ENCODE measurements at places on chromosomes 2 and 18.

GRCh38 chr2:197803033-197803444 lies 1.4 kb upstream of the PLCL1 start:
- no peak for DNase-seq

DNA sequence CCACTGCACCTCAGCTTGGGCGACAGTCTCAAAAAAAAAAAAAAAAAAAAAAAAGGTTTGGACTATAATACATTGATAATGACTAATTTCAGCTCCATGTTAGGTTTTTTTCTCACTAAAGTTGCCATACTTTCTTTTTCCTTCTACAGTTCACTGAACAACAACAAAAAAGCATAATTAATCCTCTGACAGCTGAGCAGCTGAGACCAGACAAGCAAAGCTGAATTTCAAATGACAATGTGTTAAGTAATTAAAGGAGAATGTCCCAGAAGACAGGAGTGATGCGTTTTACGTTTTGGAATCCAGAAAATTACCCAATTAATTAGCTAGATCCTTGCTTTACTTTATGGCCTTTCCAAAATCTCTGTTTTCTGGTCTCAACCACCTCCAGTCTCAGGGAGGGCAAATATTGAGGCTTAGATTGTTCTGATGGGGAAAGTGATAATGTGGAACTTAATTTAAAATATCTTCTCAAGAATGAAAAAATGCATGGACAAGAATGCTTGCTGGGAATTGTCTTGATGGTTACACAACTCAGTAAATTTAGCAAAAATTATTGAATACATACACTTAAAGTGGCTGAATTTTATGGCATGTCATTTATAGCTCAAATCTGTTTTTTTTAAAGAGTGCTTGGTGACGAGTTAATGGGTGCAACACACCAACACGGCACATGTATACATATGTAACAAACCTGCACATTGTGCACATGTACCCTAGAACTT lies 17.4 kb upstream of the RMDN2 start:
- no peak for DNase-seq

GRCh38 chr2:30159766-30160165 lies 13.0 kb downstream of the YPEL5 start:
- no peak for DNase-seq

GRCh38 chr2:115833196-115833595 lies 1390.8 kb downstream of the DPP10 start:
- no peak for DNase-seq

GRCh38 chr2:104416339-104417000 lies 437.4 kb upstream of the POU3F3 start:
- DNase-seq: no peak

- no peak for DNase-seq
These were observed 203.7 kb downstream of the SETBP1 start for GRCh38 chr18:44884431-44884830.

DNA sequence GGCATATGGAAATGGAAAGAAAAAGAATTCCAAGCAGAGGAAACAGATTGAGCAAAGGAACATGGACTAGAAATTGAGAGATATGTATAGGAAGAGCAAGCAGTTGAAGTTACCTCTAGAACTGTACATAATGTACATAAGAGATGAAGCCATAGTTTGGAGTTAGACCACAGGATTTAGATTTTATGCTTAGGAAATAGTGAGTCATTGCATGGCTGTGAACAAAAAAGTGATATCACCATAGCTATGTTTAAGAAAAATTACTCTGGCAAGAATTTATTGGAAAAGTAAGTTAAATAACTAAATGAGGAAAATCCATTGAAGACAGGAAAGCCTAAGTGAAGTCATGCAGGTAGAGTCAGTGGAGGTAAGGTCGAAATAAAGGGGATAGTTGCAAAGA lies 99.4 kb upstream of the GALNT5 start:
- DNase-seq: no peak

- no peak for DNase-seq
These were observed 97.9 kb upstream of the CYRIA start for GRCh38 chr2:16763493-16763899.

DNA sequence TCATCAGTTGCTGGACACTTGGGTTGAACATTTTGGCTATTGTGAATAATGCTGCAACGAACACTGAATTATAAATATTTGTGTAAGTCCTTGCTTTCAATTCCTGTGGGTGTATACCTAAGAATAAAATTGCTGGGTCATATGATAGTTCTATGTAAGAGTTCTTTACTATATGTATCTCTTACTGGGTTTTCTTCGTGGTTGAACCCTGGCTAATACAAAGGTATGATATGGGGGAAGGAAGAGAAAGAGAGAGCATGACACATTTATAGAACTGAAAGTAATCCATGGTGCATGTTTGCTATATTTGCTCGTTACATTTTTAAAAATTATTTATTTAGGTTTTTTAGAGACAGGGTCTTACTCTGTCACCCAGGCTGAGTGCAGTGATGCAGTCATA lies 143.1 kb upstream of the GAREM1 start:
- no peak for DNase-seq

GRCh38 chr18:50203801-50204604 lies 9.1 kb upstream of the MYO5B start:
- DNase-seq: peak; percentile 95

DNA sequence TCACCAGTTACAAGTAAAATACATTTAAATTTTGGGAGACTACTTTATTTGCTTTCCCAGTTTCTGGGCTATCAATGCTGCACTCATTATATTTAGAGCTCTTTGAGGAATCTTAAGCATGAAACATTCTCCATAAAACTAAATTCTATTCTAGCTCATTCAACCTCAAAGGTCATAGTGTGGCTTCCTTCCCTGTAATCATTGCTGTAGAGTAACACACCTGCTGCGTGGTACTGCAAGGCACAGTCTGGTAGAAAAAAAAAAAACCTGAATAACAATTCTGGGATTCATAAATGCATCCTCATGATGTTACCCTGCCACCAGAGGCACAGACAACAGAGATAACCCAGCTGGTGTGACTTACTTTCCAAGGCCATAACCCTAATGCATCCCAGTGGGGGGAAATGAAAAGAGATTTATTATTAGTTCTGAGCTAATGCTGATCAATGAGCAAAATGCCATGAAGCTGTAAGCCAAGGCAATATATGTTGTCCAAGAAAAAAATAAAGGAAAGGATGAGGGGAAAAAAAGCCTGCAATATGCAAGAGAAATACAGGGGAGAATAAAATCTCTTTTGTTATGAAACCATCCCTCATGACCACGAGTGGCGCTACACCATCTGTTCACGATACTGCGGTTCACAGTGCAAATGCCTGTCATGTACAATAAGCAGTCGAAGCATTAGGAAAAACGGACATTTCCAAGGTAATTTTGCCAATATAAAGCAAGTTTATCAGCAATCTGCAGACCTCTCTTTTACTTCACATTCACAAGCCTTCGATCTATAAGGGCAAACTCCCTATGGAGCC lies 1481.6 kb upstream of the PIK3C3 start:
- no peak for DNase-seq

DNA sequence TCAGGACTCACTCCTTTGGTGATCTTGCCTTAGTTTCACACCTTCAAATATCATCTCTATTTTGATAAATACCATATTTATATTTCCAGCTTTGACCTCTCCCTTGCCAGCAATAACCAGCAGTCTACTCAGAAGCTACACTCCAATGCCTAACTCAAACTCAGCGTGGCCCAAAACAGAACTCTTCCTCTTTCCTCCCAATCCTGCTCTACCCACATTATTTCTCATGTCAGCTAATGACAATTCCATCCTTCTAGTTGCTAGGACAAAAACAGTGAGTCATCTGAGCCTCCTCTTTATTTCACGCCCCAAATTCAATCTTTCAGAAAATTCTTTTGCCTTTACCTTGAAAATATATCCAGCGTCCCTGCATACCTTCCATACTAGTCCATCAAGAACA lies 23.5 kb downstream of the CYRIA start:
- DNase-seq: no peak

GRCh38 chr18:30088238-30089015 lies 954.1 kb downstream of the DSC3 start:
- DNase-seq: no peak

DNA sequence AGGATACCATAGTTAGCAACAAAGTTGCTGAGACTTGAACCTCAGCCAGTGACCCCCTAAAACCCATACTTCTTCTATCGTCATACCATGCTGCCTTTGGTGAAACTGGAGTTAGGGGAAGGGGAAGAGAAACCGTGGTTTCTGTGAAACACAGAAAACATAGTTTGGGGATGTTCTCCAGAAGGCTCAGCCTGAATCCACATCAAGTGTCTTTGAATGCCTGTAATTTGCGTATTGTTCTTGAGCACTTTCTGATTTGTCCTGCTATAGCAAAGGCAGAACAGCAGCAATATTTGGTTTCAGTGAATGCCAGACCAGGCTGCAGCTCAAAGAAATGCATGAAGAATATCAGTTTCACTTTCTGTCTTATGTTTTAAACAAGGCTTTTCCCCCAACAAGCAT lies 258.7 kb downstream of the TTC32 start:
- no peak for DNase-seq

- DNase-seq: no peak
These were observed 536.6 kb downstream of the LRRTM4 start for GRCh38 chr2:76985387-76986136.

DNA sequence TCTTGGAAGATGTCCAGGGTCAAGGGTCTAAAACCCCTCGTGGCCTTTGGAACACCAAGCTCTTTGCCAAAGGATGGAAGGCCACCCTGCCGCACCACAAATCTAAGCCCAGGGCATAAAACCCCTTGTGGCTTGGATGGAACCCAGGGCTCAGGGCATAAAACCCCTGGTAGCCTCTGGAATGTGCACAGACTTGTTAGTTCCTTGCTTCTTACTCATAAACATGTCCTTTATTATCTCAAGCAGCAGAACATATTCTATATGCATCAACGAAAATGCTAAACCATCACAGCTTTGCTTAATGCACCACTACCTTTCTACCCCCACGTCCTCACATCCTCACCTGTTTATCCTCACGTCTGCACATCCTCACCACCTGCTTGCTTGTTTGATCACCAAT lies 998.0 kb downstream of the DSC3 start:
- DNase-seq: no peak

- no peak for DNase-seq
These were observed 244.2 kb upstream of the RGPD4 start for GRCh38 chr2:107582487-107582886.

GRCh38 chr2:229080172-229080571 lies 190.9 kb downstream of the PID1 start:
- no peak for DNase-seq

DNA sequence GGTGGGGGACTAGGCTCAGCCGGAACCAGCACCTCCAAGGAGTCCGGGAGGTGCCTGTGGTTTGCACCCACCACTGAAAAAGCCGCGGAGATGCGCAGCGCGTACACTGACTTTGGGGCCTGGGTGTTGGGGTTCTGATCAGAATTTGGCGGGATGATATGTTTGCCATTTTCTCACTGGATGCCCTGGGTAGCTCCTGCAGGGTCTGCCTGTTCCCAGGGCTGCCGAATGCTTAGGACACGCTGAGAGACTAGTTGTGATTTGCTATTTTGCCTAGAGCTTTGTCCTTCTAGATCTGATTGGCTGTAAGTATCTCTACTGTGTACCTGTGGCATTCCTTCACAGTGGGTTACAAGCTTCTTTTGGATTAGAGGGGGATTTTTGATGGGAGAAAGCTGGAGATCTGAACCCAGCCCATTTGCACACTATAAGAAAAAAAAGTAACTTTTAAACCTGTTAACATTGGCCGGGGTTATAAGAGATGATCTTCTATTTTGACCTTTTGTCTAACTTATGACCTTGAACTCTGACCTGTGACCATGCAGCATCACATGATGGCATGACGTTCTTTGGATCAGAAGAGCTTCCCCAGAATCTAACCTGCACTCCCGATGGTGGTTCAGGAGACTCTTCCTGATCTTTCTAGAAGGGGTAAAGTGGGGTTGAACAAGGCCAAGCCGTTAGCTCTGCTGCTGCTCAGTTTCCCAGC lies 1.6 kb downstream of the KCNE4 start:
- DNase-seq: no peak

DNA sequence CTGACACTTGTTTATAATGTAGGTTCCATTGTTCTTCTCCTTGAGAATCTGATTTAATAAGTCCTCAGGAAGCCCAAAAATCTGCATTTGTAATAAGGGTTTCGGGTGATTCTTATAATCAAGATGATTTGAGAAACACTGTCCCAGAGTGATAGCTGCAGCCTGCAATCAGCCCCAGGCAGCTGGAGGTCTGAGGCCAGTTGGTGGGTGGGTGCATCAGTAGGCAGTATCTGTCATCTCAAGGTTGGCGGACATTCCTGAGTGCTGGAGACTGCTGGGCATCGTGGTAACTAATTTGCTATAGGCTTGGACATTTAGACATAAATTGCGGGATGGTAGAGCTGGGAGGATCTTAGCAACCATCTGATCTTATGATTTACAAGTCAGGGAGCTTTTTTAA lies 2.7 kb upstream of the IL18RAP start:
- no peak for DNase-seq

DNA sequence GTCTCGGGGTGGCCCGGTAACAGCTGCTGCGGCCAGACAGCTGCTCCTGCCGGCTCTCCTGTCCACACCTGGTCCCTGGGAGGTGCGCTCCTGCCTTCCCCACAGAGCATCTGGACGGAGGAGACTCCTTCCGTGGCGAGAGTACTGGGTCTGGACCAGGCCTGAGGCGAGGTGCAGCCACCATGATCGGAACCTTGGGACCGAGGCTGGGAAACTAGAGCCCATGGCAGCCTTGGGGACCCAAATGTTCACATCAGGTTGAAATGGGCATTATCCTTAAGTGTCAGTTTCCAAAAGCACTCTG lies 628 bp downstream of the GIGYF2 start:
- DNase-seq: no peak

DNA sequence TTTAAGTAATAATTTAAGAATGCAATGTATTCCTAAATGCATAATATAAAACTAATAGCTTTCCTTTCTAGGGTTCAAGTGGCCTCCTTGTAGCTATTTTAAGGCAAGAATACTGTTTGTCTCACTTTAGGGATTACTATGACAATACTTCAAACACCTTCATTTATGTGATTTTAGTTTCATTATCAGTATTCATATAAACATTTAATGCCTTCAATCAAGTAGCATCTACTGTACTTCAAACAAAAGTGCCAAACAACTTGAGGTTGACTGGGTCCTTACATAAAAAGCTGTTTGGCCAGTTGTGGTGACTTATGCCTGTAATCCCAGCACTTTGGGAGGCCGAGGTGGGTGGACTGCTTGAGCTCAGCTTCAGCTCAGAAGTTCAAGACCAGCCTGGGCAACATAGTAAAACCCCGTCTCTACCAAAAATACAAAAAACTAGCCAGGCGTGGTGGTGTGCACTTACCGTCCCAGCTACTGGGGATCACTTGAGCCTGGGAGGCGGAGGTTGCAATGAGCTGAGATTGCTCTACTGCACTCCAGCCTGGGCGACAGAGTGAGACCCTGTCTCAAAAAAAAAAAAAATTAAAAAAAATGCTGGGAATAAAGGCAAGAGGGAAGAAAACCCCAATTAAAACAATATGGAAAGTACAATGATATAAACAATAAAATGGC lies 9.3 kb downstream of the MEX3C start:
- no peak for DNase-seq

DNA sequence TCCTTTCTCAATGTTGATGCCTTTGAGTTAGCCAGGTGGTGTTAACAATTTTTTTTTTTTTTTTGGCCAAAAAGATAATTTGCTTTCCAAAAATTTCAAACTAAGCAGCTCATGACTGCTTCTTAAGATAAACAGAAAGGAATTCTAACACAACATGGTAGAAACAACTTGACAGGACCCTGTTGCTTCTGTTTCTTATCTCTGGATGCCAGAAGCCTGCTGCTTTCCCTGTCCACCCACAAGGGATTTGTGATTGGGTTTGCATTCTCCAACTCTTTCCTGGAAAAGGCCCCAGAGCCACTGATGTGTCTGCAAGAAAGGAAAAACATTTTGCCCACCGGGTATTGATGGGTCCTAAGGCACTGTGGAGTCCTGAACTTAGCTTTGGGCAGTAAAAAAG lies 217.2 kb upstream of the PKDCC start:
- DNase-seq: no peak
